Hepatocyte (in vitro differentiated cells): ENCODE measurements at places on chromosomes 3 and 15.

DNA sequence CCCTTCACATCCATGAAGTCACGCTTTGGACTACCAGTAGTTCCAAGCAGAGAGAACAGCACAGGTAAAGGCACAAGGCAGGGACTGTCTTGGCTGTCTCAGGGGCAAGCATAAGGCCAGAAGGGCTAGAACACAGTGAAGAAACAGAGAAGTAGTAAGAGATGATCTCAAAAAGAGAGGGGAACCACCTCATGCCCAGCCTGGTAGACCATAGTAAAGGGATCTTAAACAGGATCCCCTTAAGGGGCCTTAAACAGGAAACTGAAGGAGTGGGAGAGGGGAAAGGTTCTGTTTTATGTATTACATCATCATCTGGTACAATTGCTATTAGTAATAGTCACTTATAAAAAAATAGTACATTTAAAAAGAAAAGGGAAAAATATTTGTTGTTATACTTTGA is 25.8 kb downstream of the P2RY1 start:
- no peak for DNase-seq

DNA sequence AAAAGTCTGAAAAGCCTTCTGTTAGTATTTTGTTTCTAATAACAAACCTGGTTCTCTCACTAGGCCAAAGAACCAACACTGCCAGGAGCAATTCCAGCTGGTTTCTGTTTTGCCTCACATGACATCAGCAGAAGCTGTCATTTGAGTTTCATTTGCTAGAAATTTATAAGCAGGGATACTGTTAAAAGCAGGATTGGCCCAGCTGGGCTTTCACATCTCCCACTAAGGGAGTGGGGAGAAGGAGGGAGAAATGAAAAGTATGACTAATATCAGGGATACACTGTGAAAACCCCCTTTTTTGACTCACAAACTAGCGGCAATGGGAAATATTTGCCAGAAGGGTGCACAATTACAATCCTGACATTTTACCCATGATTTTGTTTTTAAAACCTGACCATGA is 5.3 kb downstream of the CCDC80 start:
- DNase-seq: peak; percentile 59

GRCh38 chr3:140152851-140153639 is 218.1 kb downstream of the CLSTN2 start:
- no peak for DNase-seq

DNA sequence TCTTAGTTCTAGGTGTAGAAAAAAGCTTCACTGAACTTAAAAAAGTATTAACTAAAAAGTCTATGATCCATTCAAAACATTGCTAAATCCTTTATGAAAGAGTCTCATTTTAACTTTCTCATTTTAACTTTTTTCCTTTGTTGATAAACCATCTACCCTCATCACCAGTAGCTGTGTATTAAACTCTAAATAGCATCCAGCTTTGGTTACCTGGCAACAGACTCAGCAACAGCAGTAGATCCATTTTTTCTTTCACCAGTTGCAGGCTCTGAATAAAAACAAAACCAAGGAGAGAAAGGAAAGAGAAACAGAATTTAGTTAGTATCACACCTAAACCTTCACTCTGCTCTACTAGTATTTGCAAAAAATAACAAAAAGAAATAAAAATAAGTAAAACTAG is 51.6 kb downstream of the TP53BP1 start:
- no peak for DNase-seq

DNA sequence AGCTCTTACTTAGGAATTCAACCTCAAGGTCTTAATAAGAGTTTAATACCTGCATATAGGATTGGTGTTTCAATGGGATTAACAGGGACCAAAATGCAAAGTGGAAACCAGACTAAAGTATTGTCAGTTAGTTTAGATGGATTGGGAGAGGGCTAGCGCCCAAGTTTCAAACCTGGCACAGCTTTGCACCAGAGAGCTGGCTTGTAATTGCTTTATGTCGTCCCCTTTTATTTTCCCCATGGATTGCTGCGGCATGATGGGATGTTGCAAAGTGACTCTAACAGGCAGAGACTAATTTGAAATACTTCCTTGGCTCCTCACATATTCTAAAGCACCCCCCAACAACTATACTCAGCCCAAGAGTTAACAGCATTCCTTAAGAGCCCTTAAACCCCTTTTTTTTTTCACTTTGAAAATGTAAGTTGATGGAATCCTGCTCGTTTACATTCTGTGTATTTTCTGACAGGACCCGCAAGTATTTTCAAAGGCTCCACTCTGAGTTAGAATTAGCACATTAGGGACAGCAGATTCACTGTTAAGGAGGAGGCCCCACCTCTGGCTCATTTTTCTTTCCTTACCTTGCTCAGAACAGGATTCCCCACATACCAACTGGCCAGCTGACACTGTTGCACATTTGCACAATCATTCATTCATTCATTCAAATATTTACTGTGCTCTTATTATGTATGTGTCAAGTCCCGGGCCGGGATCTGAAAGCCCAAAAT is 214.2 kb downstream of the ERC2 start:
- DNase-seq: peak; percentile 23
